ENCODE measurements at places on chromosomes 5 and 9.

- DNase-seq, result no peak
These were observed 95.0 kb downstream of the CRB2 start for GRCh38 chr9:123450996-123451395.

DNA sequence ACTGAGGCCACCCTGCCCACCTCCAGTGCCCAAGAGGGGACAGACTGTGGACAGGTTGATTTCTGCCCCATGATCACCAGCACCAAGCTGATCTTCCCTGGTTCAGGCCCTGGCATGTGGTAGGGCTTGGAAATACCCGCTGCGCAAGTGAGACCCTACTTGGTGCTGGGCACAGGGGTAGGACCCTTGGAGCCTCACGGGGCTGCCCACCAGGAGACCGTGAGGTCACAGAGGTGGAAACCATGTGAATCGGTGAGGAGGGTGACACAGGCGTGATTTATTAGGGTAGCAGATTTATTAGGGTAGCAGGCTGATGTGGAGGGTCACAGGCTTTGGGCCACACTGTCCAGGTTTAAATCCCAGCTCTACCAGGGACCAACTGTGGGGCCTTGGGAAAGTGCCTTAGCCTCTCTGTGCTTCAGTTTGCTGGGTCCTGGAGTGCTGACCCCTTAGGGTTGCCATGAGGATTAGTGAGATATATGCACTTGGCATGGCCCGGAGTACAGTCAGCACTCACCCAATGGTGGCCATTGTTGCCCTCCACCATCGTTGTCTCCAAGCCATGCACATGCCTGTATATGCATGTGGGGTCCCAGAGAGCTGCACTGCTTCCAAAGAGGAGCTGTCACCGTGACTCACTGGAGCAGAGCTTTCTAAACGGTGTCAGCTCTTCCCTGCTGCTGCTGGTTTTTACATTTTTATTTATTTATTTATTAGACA, 20.9 kb upstream of the DUSP1 start:
- DNase-seq, result no peak

- no peak for DNase-seq
These were observed 75.1 kb downstream of the ALDH7A1 start for GRCh38 chr5:126519637-126520592.

DNA sequence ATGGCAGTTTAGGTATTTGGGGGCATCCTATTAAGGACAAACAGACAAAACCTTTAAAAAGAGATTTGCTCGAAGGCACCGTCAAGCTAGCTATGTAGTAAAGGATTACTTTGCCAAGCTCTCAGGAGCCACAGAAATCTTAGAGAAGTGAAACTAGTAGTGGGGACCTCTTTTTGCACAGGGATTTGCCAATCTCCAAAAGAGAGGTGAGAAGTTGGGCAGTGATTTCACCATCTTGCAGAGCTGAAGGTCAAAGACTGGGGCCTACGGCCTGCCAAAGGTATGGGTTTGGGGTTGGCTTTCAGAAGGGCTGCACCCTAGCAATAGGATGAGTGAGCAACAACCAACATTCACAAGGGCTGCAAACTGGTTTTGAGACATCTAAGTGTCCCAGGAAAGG, 1.6 kb upstream of the FCN1 start:
- DNase-seq, result no peak

DNA sequence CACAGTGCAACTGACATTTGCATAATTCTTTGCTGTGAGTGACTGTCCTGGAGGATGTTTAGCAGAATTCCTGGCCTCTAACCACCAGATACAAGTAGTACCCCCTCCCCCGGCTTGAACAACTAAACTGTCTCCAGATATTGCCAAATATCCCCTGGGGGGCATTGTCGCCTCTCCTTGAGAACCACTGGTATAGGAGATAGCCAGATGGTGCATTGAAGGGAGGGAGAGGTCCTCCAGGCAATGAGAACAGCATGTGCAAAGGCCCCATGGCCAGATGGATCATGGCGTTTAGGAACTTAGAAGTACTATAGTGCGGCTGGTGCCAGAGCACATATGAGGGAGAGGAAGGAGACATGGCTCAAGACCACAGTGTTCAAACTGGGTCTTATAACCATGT, 18.9 kb upstream of the ORM1 start:
- DNase-seq, result no peak

- no peak for DNase-seq
These were observed 522.9 kb downstream of the RASEF start for GRCh38 chr9:82539856-82540579.

- DNase-seq, result no peak
These were observed 226.0 kb downstream of the GAS1 start for GRCh38 chr9:86721226-86721781.

DNA sequence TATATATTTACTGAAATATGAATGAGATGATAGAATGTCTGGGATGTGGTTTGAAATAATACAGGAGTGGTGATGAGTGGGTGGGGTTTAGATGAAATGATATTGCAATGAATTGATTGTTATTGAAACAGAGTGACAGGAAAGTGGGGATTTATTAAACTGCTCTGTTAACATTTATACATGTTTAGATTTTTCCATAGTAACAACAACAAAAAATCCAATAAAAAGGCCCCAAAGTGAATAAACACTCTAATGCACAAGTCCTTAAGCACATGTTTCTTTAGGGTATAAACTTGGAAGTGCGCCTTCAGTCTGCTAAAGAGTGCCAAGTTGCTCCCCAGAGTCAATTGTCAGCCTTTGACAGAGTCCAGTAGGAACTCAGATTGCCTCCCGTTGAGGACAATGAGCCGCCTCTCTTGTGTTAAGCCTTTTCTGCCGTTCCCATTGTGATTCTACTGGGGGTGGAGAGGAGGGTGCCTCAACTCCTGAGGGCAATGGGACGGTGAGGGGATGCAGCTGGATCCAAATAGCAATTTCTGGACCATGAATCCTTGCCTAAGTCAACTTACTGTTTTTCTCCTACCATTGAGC, 112.3 kb downstream of the SLC28A3 start:
- no peak for DNase-seq

- DNase-seq, result no peak
These were observed 7.6 kb downstream of the S1PR3 start for GRCh38 chr9:88998911-88999310.

GRCh38 chr9:101478444-101478843, 42.9 kb upstream of the ALDOB start:
- DNase-seq, result no peak

GRCh38 chr5:112165897-112166737, 253.0 kb downstream of the EPB41L4A start:
- no peak for DNase-seq

All from activated CD4-positive, alpha-beta T cell treated with anti-CD3 and anti-CD28 coated beads, Interleukin-2, amount 10 ng/mL, durations not matched to agents 24 days and 14 days (primary cell).